ENCODE measurements at places on chromosomes 1 and 21.
A peak's percentile ranks its signal among the peaks of the same experiment; 100 is the strongest.

DNA sequence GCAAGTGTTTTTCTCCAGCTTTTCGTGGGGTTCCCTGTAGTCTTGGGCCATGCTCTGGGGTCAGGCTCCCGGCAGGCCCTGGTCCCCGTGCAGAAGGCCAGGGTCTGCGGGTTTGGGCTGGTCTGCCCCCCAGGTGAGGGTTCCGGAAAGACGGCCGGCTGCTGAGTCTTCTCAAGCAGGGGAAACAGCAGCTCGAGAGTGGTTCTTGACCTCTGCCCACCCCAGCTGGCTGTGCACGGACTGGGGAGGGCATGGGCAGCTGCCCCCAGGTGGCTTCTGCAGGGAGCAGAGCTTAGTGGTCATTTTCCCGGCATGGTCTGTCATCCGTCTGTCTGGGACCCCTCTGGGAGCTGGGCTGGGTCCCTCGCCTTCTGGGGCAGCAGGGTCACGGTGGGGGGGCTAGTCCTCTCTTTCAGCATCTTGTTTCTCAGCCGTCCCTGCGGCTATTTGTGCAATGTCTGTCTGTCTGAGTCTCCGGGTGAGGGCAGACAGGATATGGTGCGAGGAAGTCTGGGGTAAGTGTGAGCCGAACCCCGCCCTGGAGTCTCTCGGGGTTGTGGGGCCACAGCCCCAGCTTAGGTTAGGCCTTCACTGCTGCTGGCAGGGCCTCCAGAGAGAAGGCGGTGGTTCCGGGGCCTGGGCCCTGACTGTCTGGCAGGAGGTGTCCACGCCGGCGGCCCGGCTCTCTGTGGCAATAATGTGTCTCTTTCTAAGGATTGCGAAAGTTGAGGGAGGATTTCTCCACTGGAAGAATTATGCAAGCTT is 6.1 kb downstream of the SKI start:
- peak; percentile 62 for DNase-seq

DNA sequence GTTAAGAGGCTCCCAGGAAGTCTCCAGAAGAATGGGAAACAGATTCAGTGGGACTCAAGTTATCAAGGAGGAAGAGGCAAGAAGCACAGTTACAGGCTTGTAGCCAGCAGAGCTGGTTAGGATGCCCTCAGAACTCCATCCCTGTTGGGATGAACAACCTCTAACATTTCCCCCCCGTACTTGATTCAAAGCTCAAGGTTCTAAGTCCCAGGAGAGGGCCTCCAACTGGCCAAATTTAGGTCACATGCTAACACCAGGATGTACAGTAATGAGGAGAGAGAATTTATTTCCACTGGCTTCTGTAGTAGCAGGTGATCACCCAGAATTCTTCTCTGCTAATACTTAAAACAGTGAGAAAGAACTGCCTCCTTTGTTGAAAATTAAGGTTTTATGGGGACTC is 22.3 kb upstream of the HSPA13 start:
- no peak for DNase-seq

GRCh38 chr1:66778266-66778665 is 22.8 kb downstream of the INSL5 start:
- no peak for DNase-seq

DNA sequence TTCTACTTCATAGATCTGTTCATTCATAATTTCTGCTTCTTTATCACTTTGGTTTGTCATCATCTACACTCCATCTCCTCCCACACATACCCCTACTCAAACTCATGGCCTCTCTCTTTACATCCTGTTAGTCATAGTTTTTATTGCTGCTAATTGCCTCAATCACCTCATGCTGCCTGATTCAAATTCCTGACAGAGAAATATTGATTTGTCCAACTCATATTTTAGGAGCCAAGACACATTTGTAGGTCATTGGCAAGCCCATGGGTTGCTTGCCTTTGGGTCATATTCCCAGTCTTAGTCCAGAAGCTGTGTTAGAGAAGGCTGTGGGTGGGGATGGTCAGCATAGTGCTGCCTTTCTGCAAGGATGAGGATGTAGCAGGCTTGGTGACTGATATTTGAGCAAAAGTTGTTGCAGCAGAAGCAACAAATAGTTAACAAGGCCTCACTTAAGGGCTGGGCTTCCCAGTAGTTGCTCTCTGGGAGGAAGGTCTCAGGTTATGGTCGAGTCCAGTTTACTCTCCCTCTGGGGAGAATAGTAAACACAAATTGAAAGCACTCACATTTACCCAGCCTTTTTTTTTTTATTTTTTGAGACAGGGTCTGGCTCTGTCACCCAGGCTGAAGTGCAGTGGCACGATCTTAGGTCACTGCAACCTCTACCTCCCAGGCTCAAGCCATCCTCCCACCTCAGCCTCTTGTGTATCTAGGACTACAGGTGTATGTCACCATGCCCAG is 22.4 kb upstream of the EPS15 start:
- no peak for DNase-seq

GRCh38 chr1:103265551-103265950 is 157.2 kb upstream of the COL11A1 start:
- DNase-seq = no peak

GRCh38 chr21:42619166-42619565 is 34.3 kb upstream of the PDE9A start:
- DNase-seq = no peak

DNA sequence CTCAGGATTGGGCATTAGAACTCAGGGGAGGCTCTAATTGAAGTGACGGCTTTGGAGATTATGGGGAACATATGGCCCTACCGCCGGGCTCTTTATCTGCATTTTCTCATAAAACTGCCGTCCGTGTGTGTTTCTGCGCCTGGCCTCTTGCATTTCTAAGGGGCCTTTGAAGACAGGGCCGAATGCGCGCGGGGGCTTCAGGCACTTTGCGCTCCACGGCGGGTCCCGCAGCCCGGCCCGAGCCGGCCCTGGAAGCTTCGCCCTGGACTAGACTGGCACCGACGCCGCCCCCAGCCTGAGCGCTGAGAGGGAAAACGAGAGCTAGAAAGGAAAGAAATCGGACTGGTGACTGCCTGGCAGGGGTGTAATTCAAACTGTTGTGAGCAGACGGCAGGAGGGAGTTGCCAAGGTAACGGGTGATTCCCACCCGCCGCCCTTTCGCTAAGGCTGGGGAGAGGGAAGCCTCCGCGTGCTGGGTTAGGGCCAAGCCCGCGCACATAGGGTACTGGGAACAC is 120.7 kb downstream of the LMX1A start:
- DNase-seq = no peak

DNA sequence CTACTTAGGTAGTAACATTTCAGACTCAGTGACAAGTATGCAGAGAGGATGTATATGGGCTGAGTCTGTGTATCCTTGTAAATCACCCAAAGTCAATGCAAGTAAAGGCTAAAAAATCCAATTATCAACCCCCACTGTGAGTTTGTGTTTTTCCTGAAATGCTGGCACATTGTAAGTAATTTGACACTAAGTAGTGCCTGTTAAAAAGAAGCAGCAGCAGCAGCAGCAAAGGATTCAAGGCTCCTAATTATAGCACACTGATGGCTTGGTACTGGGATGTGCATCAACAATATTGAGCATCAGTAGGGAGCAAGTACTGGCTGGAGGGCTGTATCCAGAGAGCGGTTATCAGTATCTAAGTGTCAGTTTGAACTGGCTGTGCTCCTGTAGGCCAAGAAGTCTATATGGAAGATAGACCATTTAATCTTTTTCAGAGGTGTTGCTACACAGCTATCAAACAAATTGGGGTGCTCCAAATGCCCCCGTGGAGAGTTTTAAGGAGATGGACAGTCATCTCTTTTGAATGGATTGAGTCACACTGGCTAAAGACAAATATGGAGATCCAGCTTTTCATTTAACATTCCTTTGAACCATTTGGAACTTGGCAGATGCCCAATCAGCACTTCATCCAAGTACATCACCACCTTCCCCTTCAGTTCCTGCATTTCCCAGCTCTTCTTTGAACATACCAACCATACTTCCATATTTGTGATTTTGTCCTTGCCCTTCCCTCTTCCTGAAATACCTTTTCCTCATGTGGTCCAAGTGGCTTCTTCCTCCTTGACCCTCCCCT is 241.2 kb upstream of the ST6GALNAC5 start:
- DNase-seq = no peak

DNA sequence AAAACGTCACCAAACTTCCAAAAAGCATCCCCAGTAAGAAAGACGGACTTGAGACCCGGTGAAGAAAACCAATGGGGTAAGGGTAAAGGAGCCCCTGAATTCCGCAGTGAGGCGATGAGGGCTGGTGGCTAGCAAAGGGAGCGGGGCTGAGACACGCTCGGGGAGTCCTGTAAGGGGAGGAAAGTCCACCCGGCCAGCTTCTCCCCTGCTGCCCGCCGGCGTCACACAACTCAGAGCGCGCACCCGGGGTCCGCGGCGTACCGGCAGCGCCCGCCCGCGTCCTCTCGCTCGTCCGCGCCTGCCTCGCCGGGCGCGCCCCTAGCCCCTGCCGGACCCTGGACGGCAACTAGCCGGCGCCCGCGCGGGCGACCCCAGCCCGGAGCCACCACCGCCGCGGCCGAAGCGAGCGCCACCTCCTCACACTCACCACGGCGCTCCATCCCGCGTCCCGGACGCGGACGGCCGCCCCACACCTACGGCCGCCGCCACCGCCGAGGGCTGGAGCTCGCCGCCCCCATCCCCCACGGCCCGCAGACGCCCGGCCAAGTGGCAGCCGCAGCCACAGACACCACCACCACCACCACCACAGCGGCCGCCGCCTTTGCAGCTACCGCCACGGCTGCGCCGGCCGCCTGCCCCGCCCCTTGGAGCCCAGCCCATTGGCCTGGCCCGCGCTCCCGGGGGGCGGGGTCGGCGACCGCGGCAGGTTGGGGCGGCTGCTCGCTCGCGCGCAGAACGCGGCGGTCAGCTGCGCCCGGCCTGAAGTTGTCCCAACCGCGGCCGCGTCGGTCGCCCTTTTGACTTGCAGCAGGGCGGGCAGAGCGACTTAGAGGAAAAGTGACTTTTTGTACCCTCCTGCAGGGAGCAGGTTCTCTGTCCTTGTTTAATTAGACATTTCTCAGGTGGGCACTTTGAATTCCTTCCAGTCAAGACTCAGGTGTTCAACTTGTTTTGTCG is 10.0 kb upstream of the ARHGAP29 start:
- no peak for DNase-seq

DNA sequence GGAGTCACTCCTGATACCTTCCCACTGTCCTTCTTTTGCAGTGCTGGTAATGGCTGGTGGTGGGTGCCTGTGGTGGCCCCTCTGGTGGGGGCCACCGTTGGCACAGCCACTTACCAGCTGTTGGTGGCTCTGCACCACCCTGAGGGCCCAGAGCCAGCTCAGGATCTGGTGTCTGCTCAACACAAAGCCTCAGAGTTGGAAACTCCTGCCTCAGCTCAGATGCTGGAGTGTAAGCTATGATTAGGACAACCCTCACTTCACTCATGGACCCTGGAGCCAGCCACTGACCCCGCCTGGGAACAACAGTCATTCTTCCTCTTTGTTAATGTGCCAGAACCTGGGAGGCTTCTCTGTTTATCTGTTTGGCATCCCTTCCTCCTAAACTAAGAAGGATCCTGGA is 1.1 kb upstream of the ATP8B2 start:
- DNase-seq = no peak

- no peak for DNase-seq
These were observed 257.2 kb downstream of the FGGY start for GRCh38 chr1:59554011-59554663.
